ENCODE measurements at places on chromosomes 3 and 15. TPM values are rescaled to one million over a fixed set of nuclear protein-coding genes. Genes with fewer than 3 reads are reported as not detected.

- no peak for DNase-seq
Measured at GRCh38 chr15:58694641-58695398, 54.7 kb downstream of the ADAM10 start.

ZNF662 gene
- total RNA-seq = 6.3 TPM

CEMIP gene
- 0.06 TPM for total RNA-seq

GRCh38 chr15:49155834-49156627 lies 632 bp upstream of the COPS2 start:
- no peak for DNase-seq

MAGI1 gene
- 9.6 TPM for total RNA-seq

GRCh38 chr3:89606151-89606550 lies 498.7 kb downstream of the EPHA3 start:
- DNase-seq = no peak

DNA sequence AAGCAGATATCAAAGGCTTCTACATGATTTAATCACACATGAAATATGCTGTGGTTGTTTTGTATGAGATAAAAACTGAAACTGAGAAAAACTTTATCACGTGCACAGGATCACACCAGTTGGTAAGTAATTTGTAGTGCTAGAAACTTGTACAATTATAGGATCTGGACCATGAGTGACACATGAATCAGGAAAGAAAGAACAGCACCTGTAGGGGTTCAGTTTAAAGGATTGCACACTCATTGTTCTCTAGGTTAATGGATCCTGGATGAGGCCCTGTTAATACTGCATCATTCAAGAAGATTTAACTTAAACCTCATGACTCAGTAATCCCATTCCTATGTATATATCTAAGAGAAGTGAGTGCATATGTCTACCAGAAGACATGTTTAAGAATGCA lies 87.9 kb downstream of the STT3B start:
- DNase-seq = no peak

PARP15 gene
- total RNA-seq = not detected

KLHDC8B gene
- 16.5 TPM for total RNA-seq

FGF7 gene
- total RNA-seq = not detected

DNA sequence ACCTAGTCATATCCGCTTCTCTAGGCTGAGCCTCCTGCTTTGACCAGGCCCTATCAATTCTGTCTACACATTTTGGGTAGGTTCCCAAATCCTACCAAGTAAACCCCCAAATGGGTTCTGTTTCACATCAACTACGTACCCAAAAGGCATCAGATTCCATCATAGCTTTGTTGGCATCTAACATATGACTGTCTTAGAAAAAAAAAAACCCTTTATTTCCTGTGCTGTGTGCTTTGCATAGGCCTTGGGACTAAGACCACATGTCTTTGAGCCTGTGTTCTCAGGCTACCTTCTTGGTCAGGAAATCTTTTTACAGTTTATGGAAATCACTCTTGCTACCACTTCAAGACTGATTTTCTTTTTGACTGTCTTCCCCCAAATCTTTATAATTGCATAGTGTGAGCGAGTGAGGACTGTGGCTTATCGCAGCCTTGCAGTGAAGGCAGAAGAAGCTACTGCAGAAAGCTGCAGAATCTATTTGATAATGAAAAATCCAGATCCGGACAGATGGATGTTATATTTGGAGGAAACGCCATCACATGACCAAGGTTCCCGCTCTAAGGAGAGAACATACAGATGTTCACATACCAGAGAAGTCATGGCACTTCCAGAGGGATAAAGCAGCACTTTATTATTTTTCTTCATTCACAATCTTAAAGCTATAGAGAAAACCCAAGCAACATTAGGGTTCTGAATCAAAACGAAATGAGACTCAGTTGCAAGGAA lies 111.2 kb downstream of the EOMES start:
- DNase-seq = no peak

DNA sequence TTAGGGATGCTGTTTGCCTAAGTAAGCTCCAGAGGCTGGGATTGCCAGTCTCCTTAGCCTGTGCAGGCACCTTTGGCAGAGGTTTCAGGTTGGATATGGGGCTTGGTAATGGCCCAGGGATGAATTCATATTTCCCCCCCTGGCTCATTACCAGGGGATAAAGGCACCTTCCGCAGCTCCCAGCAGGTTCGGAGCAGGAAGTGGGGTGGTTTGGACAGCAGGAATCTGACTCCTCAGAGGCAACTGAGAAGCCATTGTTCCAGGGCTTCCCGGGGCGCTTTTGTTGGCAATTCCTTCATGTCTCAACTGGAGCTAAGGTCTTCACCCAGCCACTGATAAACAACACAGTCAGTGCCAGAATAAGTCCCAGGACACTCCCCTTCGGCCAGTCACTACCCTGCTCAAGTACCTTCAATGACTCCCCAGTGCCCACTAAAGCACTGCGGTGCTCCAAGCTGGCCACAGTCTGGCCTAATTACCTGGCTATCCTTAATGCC lies 85.3 kb upstream of the SLC6A6 start:
- DNase-seq = no peak

GRCh38 chr3:184914628-184915027 lies 102.7 kb downstream of the VPS8 start:
- DNase-seq = no peak

CCDC54 gene
- not detected for total RNA-seq

DNA sequence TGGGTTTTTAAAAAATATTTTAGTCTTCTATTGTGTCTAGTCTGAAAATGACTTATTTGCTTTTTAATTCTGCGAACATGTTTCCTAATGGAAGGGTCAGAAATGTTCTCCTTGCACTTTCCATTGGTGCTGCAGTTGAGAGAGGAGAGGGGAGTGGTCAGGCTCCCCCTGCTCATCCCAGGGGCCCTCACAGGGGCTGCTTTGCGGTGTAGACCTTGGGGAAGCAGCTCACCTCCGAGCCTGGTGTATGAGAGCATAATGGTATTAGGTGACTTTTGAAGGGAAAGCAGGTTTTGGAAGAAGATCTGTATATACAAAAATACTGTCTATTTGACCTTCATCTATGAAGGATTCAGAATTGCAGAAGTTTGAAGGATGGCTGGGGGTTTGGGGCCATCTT lies 28.3 kb downstream of the APBA2 start:
- DNase-seq = no peak

DNA sequence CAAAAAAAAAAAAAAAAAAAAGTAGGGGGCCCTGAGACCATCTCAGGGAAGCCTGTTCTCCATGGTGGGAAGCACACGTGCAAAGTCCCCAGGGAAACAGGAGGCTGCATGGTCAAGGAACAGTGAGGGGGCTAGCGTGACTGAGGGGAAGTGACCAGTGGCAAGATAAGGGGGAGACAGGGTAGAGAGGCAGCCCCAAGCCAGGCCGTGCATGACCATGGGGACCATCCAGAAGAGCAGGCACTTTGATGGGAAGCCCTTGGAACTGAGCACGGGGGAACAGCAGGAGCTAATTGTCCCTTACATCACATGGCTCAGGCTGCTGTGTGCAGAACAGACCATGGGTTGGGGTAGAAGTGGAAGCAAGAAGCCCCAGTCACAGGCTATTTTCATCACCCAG lies 196.2 kb downstream of the NTRK3 start:
- DNase-seq = no peak

DNA sequence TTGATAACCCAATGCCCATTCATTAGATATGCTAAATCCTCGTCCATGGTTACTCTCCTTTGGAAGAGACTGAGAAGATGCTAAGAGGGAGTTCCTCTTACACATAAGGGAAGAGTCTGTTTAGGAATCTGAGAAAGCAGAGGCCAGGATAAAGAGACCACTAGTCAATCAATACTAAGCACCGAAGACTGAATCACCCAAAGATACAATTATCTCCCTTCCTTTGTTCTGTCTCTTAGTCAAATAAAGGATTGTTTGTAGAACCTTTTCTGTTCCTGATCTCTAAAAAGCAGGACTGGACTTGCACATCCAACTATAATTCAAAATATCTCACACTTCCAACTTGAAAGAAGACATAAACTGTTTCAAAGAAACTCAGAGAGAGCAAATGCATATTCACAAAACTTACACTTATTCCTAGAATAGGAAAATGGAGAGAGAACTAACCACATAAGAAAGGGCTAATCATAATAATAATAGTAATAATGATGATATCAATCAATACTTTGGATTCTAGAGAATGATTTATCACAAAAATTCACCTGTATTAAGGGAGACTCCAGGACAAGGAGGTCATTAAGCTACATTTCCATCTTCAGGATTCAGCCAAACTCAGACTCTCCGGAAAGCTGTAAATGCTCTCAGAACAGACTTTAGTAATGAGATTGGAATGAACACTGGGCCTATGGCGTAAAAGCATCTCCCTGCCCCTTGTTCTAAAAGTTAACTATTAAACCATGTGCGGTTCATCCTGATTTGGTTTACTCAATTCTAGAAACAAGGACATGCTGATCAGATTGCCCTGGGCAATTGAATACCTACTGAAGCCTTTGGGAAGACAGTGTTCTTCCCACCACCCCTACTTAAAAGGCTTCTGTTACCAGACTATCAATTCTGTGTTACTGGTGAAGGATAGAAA lies 401.5 kb downstream of the ZBTB20 start:
- DNase-seq = peak; percentile 94

- DNase-seq = no peak
Measured at GRCh38 chr3:184372911-184373310, 5.1 kb downstream of the THPO start.

GRCh38 chr15:78149805-78150751 lies 916 bp downstream of the IDH3A start:
- DNase-seq = no peak

DNA sequence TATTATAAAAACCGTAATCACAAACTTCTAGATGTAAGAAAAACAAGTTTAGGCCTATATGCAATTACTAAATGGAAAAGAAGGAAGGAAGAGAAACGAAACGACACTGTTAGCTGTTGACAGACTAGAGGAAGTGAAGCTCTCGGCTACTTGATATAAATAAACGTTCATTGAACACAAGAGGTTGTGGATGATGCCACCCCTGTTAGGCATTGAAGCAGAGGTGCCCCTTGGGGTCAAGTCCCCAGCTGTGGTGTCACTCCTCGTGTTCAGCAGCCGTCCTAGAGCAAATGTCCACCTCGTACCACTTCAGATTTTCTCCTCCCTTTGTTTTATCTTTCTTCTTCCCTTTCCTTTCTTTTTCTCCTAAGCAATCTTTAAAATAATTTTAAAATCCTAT lies 146.5 kb upstream of the UBE2E1 start:
- no peak for DNase-seq

ISY1 gene
- 7.8 TPM for total RNA-seq

GRCh38 chr3:148223266-148223665 lies 474.4 kb upstream of the AGTR1 start:
- DNase-seq = no peak

ZNF280D gene
- 8.0 TPM for total RNA-seq

DNA sequence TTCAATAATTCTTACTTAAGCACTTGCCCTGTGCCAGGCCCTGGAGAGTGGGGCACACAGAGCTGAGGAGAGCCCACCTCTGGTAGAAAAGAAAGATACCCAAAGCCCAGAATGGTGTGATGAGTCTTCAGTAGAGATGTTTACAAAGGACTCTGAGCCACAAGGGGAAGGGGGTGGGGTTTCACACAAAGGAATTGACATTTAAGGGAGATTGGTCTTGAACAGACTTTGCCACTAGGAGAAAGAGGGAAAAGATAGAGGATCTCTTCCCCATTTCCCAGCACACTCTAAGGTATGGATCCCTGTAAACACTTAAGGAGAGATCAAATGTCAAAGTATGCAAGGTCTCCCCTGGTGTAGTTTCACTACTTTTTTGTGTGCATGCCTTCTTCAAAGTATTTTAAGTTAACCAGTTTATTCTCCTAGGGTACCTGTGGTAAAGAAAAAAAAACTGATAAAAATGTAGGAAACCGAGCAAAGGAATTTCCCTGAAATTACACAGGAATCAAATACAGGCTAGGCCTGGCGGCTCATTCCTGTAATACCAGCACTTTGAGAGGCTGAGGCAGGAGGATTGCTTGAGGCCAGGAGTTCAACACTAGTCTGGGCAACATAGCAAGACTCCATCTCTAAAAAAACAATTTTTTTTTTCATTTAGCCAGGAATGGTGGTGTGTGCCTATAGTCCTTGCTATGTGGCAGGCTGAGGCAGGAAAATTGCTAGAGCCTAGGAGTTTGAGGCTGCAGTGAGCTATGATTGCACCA lies 117.6 kb upstream of the SKOR1 start:
- no peak for DNase-seq

- no peak for DNase-seq
Measured at GRCh38 chr15:89704411-89704810, 13.8 kb downstream of the WDR93 start.

DNA sequence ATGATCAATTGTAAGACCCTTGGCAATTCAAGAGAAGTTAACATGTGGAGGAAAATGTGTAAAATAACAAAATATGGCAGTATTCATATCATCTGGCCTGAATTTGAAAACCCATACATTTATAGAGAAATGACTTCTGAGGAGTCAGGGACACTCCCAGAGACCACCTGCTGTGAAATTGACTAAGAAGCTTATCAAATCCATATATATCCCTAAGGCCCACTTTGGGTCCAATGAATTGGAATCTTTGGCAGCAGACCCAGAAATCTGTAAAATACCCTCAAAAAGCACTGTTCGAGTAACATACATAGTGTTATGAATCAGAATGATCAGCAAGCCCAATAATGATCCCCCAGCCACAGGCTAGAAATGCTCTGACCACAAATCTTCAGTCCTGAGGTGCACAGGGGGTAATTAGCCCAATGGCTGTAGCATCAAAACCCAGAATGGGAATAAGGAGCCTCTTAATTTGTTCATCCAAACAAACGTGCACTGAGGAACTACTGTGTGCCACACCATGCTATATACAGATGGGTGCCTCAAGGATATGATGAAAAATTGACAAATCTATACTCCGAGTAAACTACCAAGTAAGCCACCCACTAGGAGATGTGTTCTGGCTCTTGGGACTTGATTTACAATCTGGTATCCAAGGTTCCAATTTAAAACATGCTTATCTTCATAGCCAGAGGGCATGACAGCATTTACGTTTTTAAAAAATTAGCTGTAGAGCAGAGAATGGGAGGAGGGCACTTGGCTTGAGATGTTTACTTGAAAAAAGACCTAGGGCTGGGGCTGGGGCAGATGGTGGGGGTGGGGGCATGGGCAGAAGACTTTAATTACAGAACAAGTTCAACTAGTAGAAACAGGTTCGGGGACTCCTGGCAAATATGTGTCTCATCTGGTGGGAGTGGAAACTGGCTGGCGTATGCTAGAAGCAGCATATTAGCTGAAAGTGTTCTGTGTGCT lies 9.1 kb upstream of the ARHGEF3 start:
- DNase-seq = no peak

ITPKA gene
- 9.8 TPM for total RNA-seq

GRM7 gene
- not detected for total RNA-seq

GRCh38 chr15:24772686-24773373 lies 97.3 kb downstream of the NPAP1 start:
- DNase-seq = peak; percentile 31

- no peak for DNase-seq
Measured at GRCh38 chr3:49652903-49653415, 21.2 kb upstream of the APEH start.

- no peak for DNase-seq
Measured at GRCh38 chr3:178072391-178073305, 463.6 kb upstream of the KCNMB2 start.

CD86 gene
- total RNA-seq = not detected

LSMEM2 gene
- not detected for total RNA-seq

GRCh38 chr3:117550766-117551165 lies 841.2 kb downstream of the TUSC7 start:
- no peak for DNase-seq

- no peak for DNase-seq
Measured at GRCh38 chr15:98765610-98766009, 117.3 kb downstream of the IGF1R start.

ACP3 gene
- total RNA-seq = not detected
